Effector memory CD4-positive, alpha-beta T cell (primary cell): ENCODE measurements at places on chromosomes 2 and 18.

DNA sequence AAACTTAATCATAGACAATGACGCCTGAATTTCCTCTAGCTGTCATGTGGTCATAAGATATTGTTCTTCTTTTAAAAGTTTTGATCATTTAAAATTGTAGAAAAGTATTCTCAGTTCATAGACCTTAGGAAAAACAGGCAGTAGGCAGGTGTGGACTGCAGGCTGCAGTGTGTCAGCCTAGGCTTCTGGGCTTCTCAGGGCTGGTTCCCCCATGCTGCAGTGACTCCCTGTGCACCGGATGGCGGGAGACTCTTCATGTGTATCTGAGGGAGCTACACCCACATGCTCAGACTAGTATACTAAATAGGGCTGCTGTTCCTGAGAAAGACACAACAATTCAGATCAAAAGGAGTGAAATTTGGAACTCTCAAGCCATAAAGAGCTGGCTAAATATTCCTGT is 72.4 kb downstream of the PXDN start:
- DNase-seq: no peak

GRCh38 chr2:74259191-74259590 is 60.8 kb downstream of the MTHFD2 start:
- no peak for DNase-seq

DNA sequence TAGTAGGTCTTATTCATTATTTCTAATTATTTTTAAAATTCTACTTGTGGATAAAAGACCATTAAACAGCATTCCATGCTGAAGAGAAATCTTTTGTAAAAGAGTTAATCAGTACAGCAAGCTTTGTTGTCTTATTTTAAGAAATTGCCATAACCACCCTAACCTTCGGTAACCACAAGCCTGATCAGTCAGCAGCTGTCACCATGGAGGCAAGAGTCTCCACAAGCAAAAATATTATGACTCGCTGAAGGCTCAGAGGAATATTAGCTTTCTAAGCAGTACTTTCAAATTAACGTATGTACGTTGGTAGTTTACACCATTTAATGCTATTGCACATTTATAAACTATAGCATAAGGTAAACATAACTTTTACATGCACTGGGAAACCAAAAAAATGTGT is 650.5 kb upstream of the LINC00305 start:
- no peak for DNase-seq

DNA sequence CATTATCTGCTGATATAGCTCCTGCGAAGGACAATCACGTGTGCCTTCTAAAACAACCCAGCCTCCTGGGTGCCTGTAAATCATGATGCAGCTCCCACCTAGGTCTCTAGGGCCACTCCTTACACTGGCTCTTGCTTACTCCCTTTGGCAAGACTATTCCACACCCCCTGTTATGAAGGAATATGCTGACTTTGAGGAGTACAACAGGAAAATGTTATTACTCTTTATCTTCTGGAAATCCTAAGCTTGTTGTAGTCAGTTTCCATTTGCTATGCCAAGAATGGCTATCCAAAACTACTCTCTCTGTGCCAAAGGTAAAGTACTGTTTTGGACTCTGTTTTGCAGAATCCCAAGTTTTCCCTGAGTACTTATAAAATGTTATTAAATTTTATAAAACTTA is 7.7 kb downstream of the SGO2 start:
- no peak for DNase-seq

DNA sequence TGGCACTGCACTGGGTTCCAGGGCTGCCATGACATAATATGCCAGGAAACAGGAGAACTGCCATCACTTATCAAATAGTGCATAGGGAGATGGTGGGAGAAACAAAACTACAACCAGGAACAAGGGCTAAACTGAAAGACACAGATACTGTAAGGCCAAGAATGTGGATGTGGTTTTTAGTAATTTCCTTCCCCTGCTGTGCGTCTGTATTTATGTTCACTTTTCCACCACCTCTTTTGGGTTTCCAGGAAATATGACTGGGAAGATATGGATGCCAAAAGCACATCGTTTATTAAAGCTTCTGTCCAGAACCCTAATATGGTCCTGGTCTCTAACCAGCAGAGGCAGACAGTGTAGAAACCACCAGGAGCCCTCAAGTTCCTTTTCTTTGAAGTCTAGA is 759.7 kb upstream of the FANCL start:
- DNase-seq: no peak

- no peak for DNase-seq
Measured at GRCh38 chr18:52992041-52992440, 652.0 kb downstream of the DCC start.

- DNase-seq: no peak
Measured at GRCh38 chr2:151207100-151207499, 54.6 kb downstream of the RBM43 start.
